ENCODE measurements at places on chromosomes 5 and 9.

GRCh38 chr9:27293996-27294395 is 3.0 kb downstream of the EQTN start:
- DNase-seq = no peak

- no peak for DNase-seq
Observed at GRCh38 chr5:80928073-80928472, 32.1 kb upstream of the RASGRF2 start.

- peak; percentile 66 for DNase-seq
Observed at GRCh38 chr5:53481887-53482716, 1.7 kb downstream of the FST start.

DNA sequence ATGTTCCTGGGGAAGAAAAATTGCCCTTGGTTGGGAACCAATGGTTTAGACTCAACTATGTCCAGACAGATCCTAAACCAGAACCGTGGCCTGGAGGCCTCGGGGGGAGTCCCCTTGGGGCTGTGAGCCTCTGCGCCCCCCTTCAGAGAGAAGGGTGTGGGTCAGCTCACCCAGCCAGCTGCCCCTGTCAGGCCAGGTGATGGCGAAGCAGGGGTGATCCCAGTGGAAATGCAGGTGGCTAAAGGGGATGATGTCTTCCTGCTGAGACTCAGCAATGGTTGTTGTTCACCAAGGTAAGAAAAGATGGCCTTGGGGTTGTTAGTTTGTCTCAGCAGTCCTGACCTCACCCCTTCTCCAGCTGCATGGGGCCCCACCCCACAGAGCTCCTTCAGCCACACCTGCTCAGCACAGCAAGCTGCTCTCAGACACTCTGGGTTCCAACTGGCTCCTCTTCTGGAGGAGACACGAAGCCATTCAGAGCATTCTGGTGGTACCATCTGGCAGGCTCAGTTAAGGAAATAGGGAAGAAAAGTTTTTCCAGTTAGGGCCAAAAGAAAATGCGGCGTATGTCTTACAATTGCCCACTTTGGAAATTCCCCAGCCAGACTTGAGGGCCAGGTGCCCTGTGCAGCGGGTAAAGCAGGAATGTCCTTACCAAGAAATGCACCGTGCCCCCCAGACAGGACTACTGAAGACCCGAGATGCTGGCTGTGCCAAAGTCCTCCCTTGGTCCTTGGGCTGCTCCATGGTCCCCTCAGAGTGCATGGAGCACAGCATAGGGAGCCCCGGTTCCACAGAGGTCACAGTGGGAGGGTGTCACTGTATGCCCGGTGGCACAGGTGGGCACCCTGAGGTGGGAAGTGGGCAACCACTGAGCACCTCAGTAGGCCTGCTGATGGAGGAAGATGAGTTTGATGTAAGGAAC is 90.2 kb downstream of the NSUN2 start:
- DNase-seq = no peak

Measured in mucosa of gallbladder (tissue), 1 donor.